ENCODE measurements at places on chromosomes 7 and 10. TPM values are rescaled to one million over a fixed set of nuclear protein-coding genes. Genes with fewer than 3 reads are reported as not detected.

GHRHR gene
- polyA plus RNA-seq, result 0.15 TPM

MYPN gene
- 0.11 TPM for polyA plus RNA-seq

CPA4 gene
- polyA plus RNA-seq, result 0.27 TPM

NPY4R gene
- not detected for polyA plus RNA-seq

MACC1 gene
- 6.6 TPM for polyA plus RNA-seq

SPOCK2 gene
- 119 TPM for polyA plus RNA-seq

CNNM1 gene
- 2.1 TPM for polyA plus RNA-seq

GIMAP4 gene
- polyA plus RNA-seq, result 21.2 TPM

RGR gene
- polyA plus RNA-seq, result not detected

ADAM22 gene
- polyA plus RNA-seq, result 13.6 TPM

CYP3A7 gene
- polyA plus RNA-seq, result 0.30 TPM

CFTR gene
- polyA plus RNA-seq, result 5.6 TPM

CCL24 gene
- polyA plus RNA-seq, result not detected

TRIM8 gene
- 132 TPM for polyA plus RNA-seq

PLAC9 gene
- 27.7 TPM for polyA plus RNA-seq

TMEM273 gene
- polyA plus RNA-seq, result 2.1 TPM

CASD1 gene
- polyA plus RNA-seq, result 47.9 TPM

TACC2 gene
- polyA plus RNA-seq, result 42.0 TPM

H2BK1 gene
- polyA plus RNA-seq, result not detected

FAM180A gene
- polyA plus RNA-seq, result not detected

PPP3CB gene
- 66.2 TPM for polyA plus RNA-seq

PLPP4 gene
- polyA plus RNA-seq, result 2.4 TPM

PAX4 gene
- polyA plus RNA-seq, result not detected

OAT gene
- 78.1 TPM for polyA plus RNA-seq

ADCYAP1R1 gene
- 0.74 TPM for polyA plus RNA-seq

PCGF6 gene
- 13.9 TPM for polyA plus RNA-seq

HIBADH gene
- polyA plus RNA-seq, result 105 TPM

TCAF2 gene
- polyA plus RNA-seq, result 2.3 TPM

CC2D2B gene
- 1.0 TPM for polyA plus RNA-seq

CCL26 gene
- polyA plus RNA-seq, result not detected

TIMM23 gene
- 66.6 TPM for polyA plus RNA-seq

SEMA4G gene
- polyA plus RNA-seq, result 50.3 TPM

SPDYE16 gene
- polyA plus RNA-seq, result 1.6 TPM

INHBA gene
- 4.3 TPM for polyA plus RNA-seq

NKX6-2 gene
- 7.3 TPM for polyA plus RNA-seq

PLA2G12B gene
- 11.5 TPM for polyA plus RNA-seq

GBX1 gene
- polyA plus RNA-seq, result not detected

MRC1 gene
- 10.2 TPM for polyA plus RNA-seq

NKX1-2 gene
- polyA plus RNA-seq, result not detected

CALCR gene
- 0.82 TPM for polyA plus RNA-seq

NPY gene
- 0.47 TPM for polyA plus RNA-seq

IDI2 gene
- not detected for polyA plus RNA-seq

AIFM2 gene
- 5.1 TPM for polyA plus RNA-seq

ABLIM1 gene
- polyA plus RNA-seq, result 86.6 TPM

LRRC18 gene
- 0.16 TPM for polyA plus RNA-seq

ZNF425 gene
- polyA plus RNA-seq, result 6.5 TPM
